ENCODE measurements at places on chromosomes 3 and 15.

DNA sequence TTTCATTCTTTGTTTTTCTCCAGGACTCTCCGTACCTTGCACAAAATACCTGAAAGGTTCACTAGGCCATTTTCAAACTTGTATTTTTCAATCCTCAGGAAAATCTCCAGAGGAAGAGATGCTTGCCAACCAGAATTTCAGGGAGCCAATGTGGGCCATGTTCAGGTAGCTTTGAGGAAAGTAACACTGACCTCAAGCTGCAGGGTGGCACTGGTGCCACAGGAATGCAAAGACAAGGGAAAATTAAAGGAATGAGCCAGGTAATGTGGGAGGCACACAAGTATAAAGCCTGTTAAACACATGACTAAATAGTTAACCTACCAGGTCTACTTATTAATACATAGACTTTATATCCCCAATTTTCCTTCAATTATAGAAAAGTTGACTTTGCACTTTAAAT lies 51.9 kb upstream of the GAP43 start:
- DNase-seq, result no peak

DNA sequence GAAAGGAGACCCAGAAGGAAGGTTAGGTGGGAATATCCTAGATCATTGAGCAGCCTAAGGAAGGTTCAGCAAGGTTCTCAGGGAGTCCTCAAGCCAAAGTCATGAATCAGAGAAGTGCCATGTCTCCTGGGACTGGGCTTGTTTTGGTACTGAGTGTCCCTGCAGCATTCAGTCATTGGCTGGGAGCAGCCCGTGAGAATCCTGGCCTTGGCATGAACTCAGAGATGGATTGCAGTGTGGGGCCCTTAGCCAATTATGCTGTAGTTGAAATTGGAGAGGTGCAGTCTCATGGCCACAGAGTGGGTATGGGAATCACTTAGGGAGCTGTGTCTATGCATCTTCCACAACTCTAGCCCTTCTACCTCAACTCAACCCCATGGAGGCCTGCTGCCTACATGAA lies 17.0 kb upstream of the PPM1L start:
- DNase-seq, result no peak

DNA sequence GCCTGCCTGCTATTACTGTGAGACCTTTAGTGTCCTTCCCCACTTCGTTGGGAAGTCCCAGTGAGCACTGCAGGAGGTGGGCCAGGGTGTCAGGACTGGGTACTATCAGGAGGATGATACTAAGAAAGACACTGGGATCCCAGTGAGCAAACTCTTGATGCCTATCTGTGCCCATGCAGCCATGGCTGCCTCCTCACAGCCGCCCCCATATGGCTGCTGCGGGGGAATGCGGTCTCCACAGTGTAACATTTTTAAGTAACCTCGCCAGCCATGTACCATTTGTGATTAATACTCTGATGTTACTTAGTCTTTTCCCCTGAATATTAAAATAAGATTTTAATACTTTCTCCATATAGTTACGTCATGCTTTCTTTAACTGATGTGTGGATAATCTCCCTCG lies 312.2 kb downstream of the RYR3 start:
- no peak for DNase-seq

GRCh38 chr3:85255949-85256348 lies 297.2 kb downstream of the CADM2 start:
- no peak for DNase-seq

DNA sequence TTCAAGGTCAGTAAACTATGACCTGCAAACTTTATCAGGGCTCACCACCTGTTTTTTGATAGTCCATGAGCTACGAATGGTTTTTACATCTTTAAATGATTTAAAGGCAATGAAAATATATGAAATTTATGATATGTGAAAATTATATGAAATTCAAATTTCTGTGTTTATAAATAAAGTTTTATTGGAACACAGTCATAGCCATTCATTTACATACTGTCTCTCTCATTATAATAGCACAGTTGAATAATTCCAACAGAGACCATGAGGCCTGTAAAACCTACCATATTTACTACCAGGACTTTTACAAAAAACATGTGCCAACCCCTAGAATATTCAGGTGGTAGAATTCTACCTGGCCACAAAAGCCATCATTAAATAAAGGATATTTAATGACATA lies 64.0 kb upstream of the XXYLT1 start:
- no peak for DNase-seq

- no peak for DNase-seq
Observed at GRCh38 chr3:4982773-4983738, 3.8 kb downstream of the BHLHE40 start.

DNA sequence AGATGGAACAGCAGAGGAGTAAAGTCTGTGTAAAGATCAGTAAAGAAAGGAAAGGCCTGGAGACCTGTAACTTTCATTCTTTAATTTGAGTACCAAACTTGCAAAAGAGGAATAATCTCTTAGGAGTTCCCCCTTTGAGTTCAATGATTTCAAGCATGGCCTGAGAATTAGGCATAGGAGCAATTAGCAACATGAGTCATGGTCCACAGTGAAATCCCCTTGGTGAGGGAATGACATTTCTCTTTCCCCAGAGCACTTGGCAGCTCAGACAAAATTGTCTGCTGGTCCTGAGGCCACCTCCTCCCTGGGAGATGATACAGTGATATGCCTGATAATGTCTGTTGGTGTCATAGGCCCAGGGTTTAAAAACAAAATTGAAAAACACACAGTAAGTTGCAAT lies 81.4 kb upstream of the CRBN start:
- no peak for DNase-seq

GRCh38 chr15:70931821-70932220 lies 39.2 kb downstream of the LRRC49 start:
- DNase-seq, result no peak

- no peak for DNase-seq
Observed at GRCh38 chr3:56291244-56291680, 177.0 kb downstream of the ERC2 start.

DNA sequence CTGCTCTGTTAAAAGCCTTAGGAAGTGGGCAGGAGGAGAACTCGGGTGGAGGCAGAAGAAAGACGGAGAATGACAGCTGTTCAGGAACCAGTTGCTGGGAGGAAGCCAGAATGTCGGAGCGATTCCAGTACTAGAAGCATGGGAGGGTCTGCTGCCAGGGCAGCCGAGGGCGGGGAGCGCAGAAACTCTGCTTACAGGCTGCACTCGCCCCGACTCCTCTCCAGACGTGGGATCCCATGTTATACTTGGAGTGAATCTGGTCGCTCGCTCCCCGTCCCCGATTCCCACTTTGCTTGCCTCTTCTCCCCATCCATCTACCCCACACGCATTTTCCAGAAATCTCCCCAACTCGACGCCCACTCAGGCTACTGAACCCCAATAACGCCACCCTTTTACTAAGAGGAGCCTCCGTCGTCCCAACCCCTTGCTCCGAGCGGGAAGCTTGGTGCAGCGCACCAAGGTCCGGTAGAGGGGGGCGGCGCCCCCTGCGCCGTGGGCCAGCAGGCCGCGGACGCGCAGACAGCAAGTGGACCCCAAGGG lies 665 bp downstream of the GATM start:
- DNase-seq, result no peak

Measured in activated naive CD8-positive, alpha-beta T cell treated with anti-CD3 and anti-CD28 coated beads for 36 hours (primary cell).